H1 (cell line): ENCODE measurements at places on chromosomes 6 and 20. TPM values are rescaled to one million over a fixed set of nuclear protein-coding genes. Genes with fewer than 3 reads are reported as not detected.
A peak's percentile ranks its signal among the peaks of the same experiment; 100 is the strongest.

GRCh38 chr20:40654876-40655275 is 34.2 kb downstream of the MAFB start:
- no peak overlapping the region for H3K27ac ChIP-seq
- no peak for DNase-seq
- H3K27me3 ChIP-seq = no peaks in the 10 kb centered on the region
- H3K36me3 ChIP-seq = no peaks in the 10 kb centered on the region
- no peak overlapping the region for H3K4me3 ChIP-seq
- no peaks in the 10 kb centered on the region for H3K4me1 ChIP-seq

DNA sequence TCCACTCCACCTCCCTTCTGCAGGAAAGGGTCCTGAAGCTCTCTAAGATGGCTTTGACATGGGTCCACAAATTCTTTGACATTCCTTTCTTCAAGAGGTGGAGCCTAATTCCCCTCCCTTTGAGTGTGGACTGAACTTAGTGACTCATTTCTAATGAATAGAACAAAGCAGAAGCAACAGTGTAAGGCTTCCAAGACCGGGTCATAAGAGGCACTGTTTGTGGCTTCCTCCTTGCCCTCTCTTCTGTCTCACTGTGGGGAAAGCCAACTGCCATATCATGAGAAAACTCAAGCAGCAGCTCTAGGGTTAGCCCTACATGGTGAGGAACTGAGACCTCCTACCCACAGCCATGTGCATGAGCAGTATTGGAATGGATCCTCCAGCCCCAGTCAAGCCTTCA is 5.9 kb upstream of the CDK5RAP1 start:
- no peak overlapping the region for H3K27ac ChIP-seq
- H3K4me1 ChIP-seq = no peaks in the 10 kb centered on the region
- no peaks in the 10 kb centered on the region for H3K36me3 ChIP-seq
- DNase-seq = no peak
- no peak overlapping the region for H3K4me3 ChIP-seq

Gene REM1
- not detected in 2 replicates for total RNA-seq

DNA sequence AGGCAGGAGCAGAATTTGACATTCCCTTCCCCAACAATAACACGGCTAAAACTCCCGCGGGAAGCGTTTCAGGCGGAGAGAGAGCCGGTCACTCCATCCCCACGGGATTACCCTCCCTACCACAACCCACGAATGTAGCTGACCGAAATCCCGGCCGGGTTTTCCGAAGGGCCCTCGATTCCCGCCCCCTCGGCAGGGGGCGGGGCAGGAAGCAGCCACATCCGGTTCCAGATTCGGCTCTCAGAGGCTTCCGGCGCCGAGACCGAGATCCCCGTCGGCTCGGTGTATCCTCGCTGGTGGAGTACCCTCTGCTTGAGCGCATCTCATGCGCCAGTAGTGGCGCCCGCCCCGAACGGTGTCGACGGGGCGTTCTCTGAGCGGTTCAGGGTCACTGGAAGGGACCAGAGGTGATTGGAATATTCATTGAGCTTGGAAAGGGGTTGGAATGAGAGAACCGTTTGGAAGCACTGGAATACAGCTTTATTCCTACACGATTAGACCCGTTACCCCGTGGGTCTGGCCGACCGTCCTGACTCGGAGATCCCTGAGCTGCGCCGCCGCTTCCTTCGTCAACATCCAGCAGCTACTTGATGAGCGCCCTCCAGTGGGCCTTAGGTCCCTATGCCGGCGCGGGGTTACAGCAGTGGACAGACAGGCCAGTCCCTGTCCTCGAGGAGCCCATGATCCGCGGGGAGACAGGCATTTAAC is 649 bp upstream of the RGL2 start:
- peak overlapping the region; percentile 79 for H3K27ac ChIP-seq
- no peaks in the 10 kb centered on the region for H3K27me3 ChIP-seq
- peaks cover 3% of the 10 kb centered on the region for H3K4me1 ChIP-seq
- peak overlapping the region; percentile 76 for H3K4me3 ChIP-seq
- H3K36me3 ChIP-seq = no peaks in the 10 kb centered on the region; the same call in 1 of the 2 replicates
- DNase-seq = peak; percentile 90

Gene RSPO3
- not detected in 2 replicates for total RNA-seq

Gene TMEM170B
- total RNA-seq = 3.9 and 4.3 TPM in 2 replicates
